GM18507 (cell line): ENCODE measurements at places on chromosomes 3 and 15.

- no peak for DNase-seq
Observed at GRCh38 chr15:101250341-101250831, 1.5 kb downstream of the CHSY1 start.

GRCh38 chr3:133949438-133949837 lies 53.8 kb upstream of the RAB6B start:
- no peak for DNase-seq

GRCh38 chr15:31020542-31020941 lies 29.1 kb upstream of the MTMR10 start:
- no peak for DNase-seq

DNA sequence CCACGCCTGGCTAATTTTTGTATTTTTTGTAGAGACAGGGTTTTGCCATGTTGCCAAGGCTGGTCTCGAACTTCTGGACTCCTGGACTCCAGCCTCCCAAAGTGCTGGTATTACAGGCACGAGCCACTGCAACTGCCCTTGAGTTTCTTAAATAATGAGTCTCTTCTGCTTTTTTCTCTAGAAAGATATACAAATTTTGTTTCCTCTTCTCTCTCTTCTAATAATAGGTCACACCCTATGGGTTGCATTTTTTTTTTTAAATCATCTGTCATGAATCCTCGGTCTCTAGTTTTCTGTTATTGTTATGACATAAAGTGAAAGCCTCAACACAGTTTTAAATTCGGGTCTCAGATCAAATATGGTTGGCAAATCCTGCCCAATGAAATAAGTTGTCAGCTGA lies 111.2 kb downstream of the IL12A start:
- no peak for DNase-seq

GRCh38 chr3:43062564-43063040 lies 43.3 kb downstream of the POMGNT2 start:
- DNase-seq, result no peak

- no peak for DNase-seq
Observed at GRCh38 chr3:48607519-48607918, 1.9 kb downstream of the UQCRC1 start.

DNA sequence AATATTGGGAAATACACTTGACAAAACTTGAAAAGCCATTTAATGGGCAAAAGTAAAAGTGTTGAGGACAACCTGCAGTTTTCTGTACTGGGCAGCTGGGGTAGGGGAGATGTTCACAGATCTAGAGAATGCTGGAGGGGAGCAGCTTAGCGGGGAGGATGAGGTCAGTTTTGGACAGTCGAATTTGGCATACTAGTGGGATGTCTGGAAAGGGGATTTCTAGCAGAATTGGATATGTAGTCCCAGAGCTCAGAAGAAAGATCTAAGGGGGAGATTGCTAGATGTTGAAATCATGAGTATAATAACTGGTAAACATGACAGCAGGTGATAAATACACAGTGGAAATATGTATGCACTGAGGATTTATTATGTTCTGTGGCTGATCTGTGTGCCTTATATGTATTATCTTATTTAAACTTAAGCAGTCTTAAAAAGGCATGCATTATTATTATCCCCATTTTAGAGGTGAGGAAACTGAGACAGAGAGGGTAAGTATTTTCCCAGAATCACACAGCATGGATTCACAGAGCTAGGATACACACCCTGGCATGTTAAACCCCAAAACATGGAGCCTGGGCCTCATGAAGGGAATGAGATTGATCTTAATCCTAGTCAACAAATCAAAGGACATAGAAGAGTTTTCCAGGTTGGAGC lies 42.7 kb downstream of the TLNRD1 start:
- DNase-seq, result no peak

DNA sequence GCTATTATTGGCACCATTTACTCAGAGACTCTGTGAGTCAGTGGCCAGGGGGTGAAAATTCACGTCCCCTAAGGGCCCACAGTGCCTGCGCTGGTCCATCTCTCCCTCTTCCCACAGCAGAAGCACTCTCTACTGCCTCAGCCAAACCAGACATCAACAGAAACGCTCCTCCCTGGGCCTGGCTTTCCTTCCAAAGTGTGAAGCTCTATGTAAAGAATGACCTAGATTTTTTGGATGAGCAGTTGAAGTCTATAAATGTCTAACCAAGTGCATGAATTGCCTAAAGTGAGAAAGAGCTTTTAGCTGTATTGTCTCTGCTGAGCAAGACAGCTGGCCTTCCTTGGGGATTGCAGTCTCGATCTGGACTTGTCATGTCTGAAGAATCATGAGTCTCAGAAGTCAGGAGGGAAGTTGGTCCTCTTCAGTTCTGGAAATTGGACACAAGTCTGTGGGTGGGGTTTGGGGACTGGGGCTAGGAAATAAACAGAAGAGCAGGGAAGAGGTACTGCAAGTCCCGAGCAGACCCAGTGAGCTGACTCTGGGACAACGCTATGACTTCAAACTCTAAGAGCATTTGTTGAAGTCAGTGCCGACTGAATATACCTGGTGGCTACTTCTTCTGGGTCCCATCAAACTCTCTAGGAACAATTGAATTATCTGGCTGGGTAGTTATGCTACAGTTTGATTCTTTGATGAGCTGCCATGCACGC lies 29.0 kb downstream of the RASGRP1 start:
- no peak for DNase-seq

- DNase-seq, result no peak
Observed at GRCh38 chr3:52841211-52841980, 6.6 kb upstream of the MUSTN1 start.

GRCh38 chr15:49637857-49638256 lies 17.0 kb downstream of the DTWD1 start:
- DNase-seq, result no peak

GRCh38 chr3:36741285-36741684 lies 23.1 kb downstream of the DCLK3 start:
- DNase-seq, result no peak
